GF-D8 (cell line): ENCODE measurements at places on chromosomes 2 and 18.

GRCh38 chr2:156845806-156846558, 409.8 kb downstream of the GPD2 start:
- DNase-seq, result no peak

GRCh38 chr2:53455094-53455493, 312.5 kb upstream of the CHAC2 start:
- no peak for DNase-seq

DNA sequence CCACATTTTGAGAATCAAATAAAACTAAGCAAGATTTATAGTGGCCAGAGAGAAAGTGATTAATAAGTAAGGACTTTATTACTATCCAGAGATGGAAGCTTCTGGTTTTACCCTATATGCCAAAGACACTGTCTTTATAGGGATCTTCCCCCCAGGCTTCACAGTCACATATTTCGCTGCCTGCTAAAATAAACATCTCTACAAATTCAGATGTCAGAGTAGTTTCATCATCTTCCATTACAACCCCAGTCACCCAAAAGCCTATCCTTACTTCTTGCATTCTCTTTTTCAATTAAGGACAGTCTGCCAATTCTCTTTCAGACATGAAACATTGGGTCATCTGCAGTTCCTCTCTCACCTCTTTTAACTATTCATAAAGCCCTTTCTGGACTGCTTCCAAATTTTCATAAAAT, 28.3 kb downstream of the CREB1 start:
- DNase-seq, result no peak

DNA sequence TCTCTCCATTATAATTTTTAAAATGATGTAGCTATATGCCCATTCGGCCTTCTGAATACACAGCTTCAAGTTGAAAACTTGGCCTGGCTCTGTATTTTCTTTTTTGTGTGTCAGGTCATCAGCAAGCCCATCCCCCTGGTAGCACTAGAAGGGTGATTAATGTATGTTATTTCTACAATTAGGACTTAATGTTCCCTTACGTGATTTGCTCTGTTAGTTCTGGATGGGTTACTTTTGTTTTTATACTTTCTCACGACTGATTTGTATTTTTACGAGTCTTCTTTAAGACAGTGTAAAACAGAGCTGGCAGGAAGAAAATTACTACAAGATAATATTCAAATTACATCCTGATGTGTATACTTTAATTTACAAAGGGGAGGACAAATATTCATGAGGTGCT, 88.4 kb upstream of the RGPD4 start:
- no peak for DNase-seq

GRCh38 chr2:197927994-197928393, 123.6 kb downstream of the PLCL1 start:
- no peak for DNase-seq

- no peak for DNase-seq
Observed at GRCh38 chr2:165640247-165640929, 153.7 kb downstream of the GALNT3 start.
